Left kidney (tissue), 8 donors: ENCODE measurements at places on chromosomes 2 and 18. TPM values are rescaled to one million over a fixed set of nuclear protein-coding genes. Genes with fewer than 3 reads are reported as not detected.

GRCh38 chr2:127662937-127663565 is 12.3 kb downstream of the LIMS2 start:
- DNase-seq: no peak

The VPS54 gene
- 58.5 TPM for polyA plus RNA-seq

The CCDC85A gene
- 1.2 TPM for polyA plus RNA-seq

GRCh38 chr2:101983928-101984327 is 7.8 kb upstream of the IL1R2 start:
- no peak for DNase-seq

The UGGT1 gene
- 43.2 TPM for polyA plus RNA-seq

DNA sequence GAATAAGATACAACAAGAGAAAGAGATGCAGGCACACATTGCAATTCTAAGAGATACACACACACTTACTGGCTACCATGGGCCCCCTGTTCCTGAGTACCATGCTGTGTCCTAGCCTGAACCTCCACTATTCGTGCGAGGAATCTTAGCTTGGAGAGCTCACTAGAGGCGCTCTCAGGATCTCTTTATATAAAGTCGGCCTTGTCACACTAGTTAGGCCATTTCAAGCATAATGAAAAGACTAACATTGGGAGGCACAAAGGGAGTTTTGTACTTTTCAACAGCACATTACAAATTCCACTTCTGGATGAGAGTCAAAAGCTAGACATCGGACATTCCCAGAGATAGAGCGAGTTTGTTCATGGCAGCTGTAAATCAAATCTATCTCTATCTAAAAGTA is 365.2 kb downstream of the DSEL start:
- no peak for DNase-seq

The SLC38A11 gene
- polyA plus RNA-seq: 6.6 TPM

DNA sequence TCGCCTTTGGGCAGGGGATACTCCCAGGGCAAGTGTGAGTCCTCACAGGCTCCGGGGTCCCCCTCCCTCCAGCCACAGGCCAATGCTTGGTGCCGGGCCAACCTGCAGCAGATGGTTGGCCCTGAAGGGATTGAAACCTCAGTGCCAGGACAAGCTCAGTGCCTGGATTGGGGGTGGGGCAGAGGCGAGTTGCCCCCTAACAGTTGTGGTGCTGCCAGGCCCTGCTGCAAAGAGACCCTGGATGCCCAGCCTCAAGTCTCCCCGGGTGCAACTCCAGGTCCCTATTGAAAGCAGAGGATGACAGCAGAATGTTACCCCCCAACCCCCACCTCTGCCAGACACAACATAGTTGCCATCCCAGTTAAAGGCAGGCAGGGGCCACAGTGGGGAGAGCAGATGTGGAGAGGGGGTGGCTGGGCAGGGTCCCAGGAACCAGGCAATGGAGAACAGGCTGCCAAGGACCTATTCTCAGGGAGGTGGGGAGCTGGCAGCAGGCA is 9.5 kb upstream of the RNF103 start:
- DNase-seq: no peak

The SLC30A3 gene
- polyA plus RNA-seq: 6.2 TPM

The PSMA8 gene
- not detected for polyA plus RNA-seq

The CTAGE1 gene
- polyA plus RNA-seq: 0.05 TPM
